ENCODE measurements at places on chromosomes 4 and X. TPM values are rescaled to one million over a fixed set of nuclear protein-coding genes. Genes with fewer than 3 reads are reported as not detected.

Gene PRR32
- total RNA-seq: not detected

Gene USP38
- total RNA-seq: 8.7 TPM

Gene ATP1B4
- total RNA-seq: not detected

Gene CT45A5
- 0.26 TPM for total RNA-seq

Gene FAM133A
- total RNA-seq: 0.85 TPM

Gene VSIG4
- total RNA-seq: not detected

Gene AKAP14
- not detected for total RNA-seq

Gene RHOXF2B
- total RNA-seq: not detected

Gene PRDM5
- 4.9 TPM for total RNA-seq

Gene NLRP2B
- not detected for total RNA-seq

Gene MAGEA9B
- total RNA-seq: not detected

Gene EFHC2
- total RNA-seq: 0.25 TPM

Gene USP26
- not detected for total RNA-seq

Gene ADH7
- total RNA-seq: not detected

Gene CCDC110
- not detected for total RNA-seq

Gene NEUROG2
- not detected for total RNA-seq

Gene HNRNPD
- total RNA-seq: 274 TPM

Gene RAB28
- 8.7 TPM for total RNA-seq

Gene TRIM60
- not detected for total RNA-seq

Gene BRS3
- not detected for total RNA-seq

Gene ABLIM2
- 0.58 TPM for total RNA-seq

Gene FDCSP
- total RNA-seq: not detected

Gene LANCL3
- total RNA-seq: not detected

Gene PNMA5
- not detected for total RNA-seq

Gene PRSS12
- 0.25 TPM for total RNA-seq

Gene SPANXD
- total RNA-seq: not detected

Gene MAGEB1
- not detected for total RNA-seq

Gene SASH3
- not detected for total RNA-seq

Gene SPANXN3
- total RNA-seq: not detected

Gene ATG4A
- 10.2 TPM for total RNA-seq

Gene AMBN
- not detected for total RNA-seq

Gene NMU
- total RNA-seq: 0.74 TPM

Measured in A549 treated with RU486 at 1 μM for 4 hours (cell line).